ENCODE measurements at places on chromosomes 1 and 21. TPM values are rescaled to one million over a fixed set of nuclear protein-coding genes. Genes with fewer than 3 reads are reported as not detected.

CRNN gene
- total RNA-seq, result not detected

STYXL2 gene
- total RNA-seq, result not detected

- no peak for DNase-seq
Observed at GRCh38 chr21:43957611-43958362, 54.3 kb upstream of the TRAPPC10 start.

DNA sequence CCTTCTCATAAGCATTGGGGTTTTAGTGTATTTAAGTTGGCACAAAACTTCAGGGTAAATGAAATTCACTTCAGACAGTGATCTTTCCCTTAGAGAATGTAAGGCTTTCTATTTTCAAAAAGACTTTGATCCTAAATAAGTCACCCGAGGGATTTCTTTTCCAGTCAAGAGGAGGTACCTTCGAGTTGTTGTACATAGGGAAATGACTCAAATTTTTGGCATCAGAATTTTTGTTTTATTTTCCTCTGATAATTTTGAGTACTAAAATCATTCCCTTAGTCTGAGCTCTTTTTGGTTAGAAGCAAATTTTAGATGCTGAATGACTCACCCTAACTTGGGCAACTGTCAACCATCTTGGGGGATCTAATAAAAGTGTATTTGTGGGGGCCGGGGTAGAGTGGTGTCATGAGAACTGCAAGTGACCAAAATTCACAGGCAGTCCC lies 193.9 kb downstream of the DHRS3 start:
- no peak for DNase-seq

DNA sequence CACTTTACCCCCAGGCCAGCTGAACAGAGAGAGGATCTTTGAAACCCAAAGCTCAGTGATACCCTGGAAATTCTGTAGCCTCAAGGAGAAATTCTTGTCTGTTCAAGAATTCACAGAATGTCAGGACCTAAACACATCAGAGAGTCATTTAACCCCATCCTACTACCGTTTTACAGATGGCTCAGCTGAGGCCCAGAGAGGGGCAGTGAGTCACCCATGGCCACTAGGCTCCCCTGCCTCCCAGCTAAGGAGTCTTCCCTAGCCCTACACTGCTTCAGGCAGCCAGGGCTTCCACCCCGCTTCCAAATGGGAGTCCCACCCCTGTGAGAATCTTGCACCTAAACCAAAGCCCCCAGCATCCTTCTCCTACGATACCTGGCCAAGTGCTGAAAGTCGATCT lies 28.3 kb downstream of the VWA5B1 start:
- DNase-seq, result no peak

Measured in tibial nerve (tissue), 4 donors.